Stimulated activated memory B cell treated with anti-CD40 and anti-IgM and Interleukin-4, amounts not matched to agents 10 μg/mL and 1 μg/mL and 100 μg/mL, for 72 hours (primary cell): ENCODE measurements at places on chromosomes 16 and 17.

GRCh38 chr17:40932608-40933007, 4.8 kb downstream of the KRT23 start:
- no peak overlapping the region for H3K4me3 ChIP-seq
- H3K36me3 ChIP-seq, result no peaks in the 10 kb centered on the region
- H3K27ac ChIP-seq, result no peak overlapping the region
- no peak for ATAC-seq
- peaks cover 36% of the 10 kb centered on the region for H3K27me3 ChIP-seq

DNA sequence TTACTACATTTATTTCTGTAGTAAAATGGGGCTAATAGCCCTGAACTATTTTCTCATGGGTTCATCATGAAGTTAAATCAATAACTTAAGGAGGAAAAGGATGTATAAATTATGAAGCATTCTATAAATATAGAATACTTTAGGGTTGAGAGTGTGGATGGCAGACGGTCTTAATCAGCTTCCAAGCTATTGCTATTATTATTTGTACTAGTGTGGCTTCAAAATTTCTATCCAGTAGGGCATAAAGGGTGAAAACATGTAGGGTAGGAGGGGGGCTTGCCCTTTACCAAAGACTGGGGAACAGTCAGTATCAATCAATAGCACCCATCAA, 26.4 kb upstream of the DHX8 start:
- H3K27me3 ChIP-seq, result peaks cover 46% of the 10 kb centered on the region
- no peak for ATAC-seq
- no peak overlapping the region for H3K27ac ChIP-seq
- no peak overlapping the region for H3K4me3 ChIP-seq

GRCh38 chr16:88306860-88307545, 75.8 kb upstream of the ZNF469 start:
- no peak for ATAC-seq
- peaks cover 37% of the 10 kb centered on the region for H3K27me3 ChIP-seq
- no peaks in the 10 kb centered on the region for H3K36me3 ChIP-seq
- no peak overlapping the region for H3K4me3 ChIP-seq
- H3K27ac ChIP-seq, result no peak overlapping the region
- no peaks in the 10 kb centered on the region for H3K4me1 ChIP-seq

GRCh38 chr17:68861602-68862001, 93.6 kb downstream of the ABCA8 start:
- ATAC-seq, result no peak
- no peak overlapping the region for H3K4me3 ChIP-seq
- H3K27me3 ChIP-seq, result peaks cover 19% of the 10 kb centered on the region
- H3K4me1 ChIP-seq, result no peaks in the 10 kb centered on the region
- no peak overlapping the region for H3K27ac ChIP-seq

DNA sequence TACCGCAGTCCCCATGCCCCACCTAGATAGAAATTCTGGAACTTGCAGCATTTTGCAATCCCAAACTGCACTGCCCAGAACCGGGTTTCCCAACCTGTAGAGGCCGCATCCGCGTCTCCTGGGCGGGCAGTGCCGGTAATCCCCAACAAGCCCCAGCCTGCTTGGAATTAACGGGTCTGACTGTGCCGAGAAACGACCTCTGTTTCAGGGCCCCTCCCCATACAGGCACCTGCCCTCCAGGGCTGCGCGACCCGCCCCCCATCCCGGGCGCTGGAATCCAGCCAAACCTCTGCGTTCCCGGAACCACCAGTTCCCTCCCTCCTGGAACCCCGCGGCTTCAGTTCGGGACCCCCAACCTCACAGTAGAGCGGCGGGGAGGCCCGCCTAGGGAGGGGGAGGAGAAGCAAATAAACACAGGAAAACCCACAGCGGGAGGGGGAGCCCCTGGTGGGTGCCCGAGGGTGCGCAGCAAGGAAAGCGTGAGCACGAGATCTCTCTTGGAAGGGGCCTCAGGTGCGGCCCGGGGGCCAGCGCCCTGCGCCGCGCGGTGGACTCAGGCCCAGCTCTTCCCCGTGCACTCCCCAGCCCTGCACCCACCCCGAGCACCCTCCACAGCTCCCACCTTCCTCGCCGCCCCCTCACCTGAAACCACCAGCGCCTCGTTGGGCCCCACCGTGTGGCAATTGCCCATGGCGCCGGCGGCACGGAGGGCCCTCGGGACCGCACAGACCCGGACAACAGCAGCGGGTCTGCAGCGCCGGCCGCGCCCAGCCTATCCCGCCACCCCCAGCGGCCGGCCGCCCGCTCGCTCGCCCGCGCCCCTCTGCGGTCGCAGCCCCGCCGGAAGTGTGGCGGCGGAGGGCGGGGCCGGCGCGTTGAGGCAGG, at the start of gene FLOT2:
TSS of gene FLOT2 (minus strand) at position 850 of the 885 bp plus-strand sequence. CDS start at position 691, 159 bp downstream.
- peak within 1 kb of the TSS; percentile 91 for H3K4me3 ChIP-seq
- H3K36me3 ChIP-seq, result peaks cover 41% of the 10 kb centered on the region
- H3K4me1 ChIP-seq, result peaks cover 79% of the 10 kb centered on the region
- peak within 1 kb of the TSS; percentile 96 for H3K27ac ChIP-seq
- ATAC-seq, result peak; percentile 83
- no peaks in the 10 kb centered on the region for H3K27me3 ChIP-seq

GRCh38 chr17:40341808-40342503, 22.6 kb downstream of the GJD3 start:
- peak overlapping the region; percentile 75 for H3K4me3 ChIP-seq
- H3K36me3 ChIP-seq, result peaks cover 25% of the 10 kb centered on the region

- no peak overlapping the region for H3K27ac ChIP-seq
- peaks cover 6% of the 10 kb centered on the region for H3K4me1 ChIP-seq
- no peaks in the 10 kb centered on the region for H3K36me3 ChIP-seq
- no peak for ATAC-seq
Observed at GRCh38 chr17:72622661-72623433, 469.6 kb downstream of the SLC39A11 start.

DNA sequence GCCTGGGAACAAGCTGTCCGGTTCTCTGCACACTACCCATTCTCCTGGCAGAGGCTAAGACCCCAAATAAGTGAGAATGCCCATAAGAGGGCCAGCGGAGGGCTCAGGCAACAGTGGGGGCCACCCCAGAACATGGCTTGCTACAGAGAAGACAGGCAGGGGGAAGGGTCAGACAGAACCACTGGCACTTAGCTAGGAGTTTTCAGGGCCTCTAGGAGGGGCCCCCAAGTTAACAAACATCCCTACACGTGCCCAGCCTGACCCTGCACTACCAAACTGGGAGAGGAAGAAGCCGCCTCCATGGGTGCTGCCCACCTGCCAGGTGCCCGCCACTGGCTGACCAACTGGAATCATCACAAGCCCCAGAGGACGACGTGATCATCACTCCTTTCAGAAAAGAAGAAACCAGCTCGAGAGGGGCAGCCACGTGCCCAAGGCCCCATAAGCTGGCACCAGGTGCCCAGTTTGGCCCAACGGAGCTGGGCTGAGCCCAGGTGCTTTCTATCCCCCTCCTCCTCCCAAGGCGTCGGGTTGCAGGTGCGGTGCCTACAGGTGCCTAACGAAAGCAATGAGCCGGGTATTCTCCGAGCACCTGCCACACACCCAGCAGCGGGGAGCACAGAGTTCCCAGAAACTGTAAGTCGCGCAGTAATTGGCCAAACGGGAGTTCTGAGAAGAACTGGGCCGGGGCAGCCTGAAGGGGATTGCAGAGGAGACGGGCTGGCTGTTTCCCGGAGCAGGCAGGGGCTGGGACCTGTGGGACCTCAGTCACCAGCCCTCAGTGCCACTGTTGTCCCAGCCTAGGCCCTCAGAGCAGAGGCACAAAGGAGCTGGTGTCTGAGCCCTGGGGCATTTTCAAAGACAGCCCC, 13.2 kb downstream of the RPH3AL start:
- H3K27ac ChIP-seq, result no peak overlapping the region
- H3K4me3 ChIP-seq, result no peak overlapping the region
- ATAC-seq, result no peak

DNA sequence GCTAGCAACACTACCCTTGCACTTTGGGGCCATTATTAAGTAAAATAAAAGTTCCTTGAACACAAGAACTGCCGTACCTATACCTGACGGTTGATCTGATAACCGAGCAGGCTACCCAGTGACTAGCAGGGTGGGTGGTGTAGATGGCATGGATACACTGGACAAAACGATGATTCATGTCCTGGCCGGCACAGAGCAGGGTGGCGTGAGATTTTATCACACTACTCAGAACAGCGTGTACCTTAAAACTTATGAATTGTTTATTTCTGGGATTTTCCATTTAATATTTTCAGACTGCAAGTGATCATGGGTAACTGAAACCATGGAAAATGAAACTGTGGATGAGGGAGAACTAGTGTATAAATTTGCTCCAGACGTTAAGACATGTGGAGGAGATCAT, 41.0 kb upstream of the MSI2 start:
- H3K4me3 ChIP-seq, result no peak overlapping the region
- H3K27ac ChIP-seq, result no peak overlapping the region
- H3K27me3 ChIP-seq, result peaks cover 20% of the 10 kb centered on the region
- no peaks in the 10 kb centered on the region for H3K4me1 ChIP-seq

GRCh38 chr17:78873519-78874340, 29.3 kb downstream of the CEP295NL start:
- peaks cover 28% of the 10 kb centered on the region for H3K27me3 ChIP-seq
- peaks cover 17% of the 10 kb centered on the region for H3K4me1 ChIP-seq
- no peak for ATAC-seq
- no peak overlapping the region for H3K27ac ChIP-seq

DNA sequence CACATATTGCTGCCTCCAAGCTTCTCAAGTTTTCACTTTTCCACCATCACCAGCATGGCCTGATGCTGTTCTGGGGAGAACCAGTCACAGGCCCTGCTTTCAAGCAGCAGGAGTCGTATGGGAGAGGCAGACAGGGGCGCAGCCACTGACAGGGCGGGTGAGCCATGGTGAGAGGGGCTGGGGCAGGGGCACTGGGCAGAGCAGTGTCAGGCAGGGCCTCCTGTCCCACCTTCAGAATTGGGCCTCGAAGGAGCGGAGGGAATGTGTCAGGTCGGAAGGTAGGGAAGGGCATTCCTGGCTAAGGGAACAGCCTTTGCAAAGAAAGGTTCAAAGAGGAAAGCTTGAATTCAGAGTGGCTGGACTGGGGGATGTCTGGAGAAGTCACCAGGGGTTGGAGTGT, 4.9 kb upstream of the MAP2K3 start:
- peaks cover 70% of the 10 kb centered on the region for H3K4me1 ChIP-seq
- H3K36me3 ChIP-seq, result no peaks in the 10 kb centered on the region
- peak overlapping the region; percentile 11 for H3K27ac ChIP-seq
- H3K27me3 ChIP-seq, result no peaks in the 10 kb centered on the region

DNA sequence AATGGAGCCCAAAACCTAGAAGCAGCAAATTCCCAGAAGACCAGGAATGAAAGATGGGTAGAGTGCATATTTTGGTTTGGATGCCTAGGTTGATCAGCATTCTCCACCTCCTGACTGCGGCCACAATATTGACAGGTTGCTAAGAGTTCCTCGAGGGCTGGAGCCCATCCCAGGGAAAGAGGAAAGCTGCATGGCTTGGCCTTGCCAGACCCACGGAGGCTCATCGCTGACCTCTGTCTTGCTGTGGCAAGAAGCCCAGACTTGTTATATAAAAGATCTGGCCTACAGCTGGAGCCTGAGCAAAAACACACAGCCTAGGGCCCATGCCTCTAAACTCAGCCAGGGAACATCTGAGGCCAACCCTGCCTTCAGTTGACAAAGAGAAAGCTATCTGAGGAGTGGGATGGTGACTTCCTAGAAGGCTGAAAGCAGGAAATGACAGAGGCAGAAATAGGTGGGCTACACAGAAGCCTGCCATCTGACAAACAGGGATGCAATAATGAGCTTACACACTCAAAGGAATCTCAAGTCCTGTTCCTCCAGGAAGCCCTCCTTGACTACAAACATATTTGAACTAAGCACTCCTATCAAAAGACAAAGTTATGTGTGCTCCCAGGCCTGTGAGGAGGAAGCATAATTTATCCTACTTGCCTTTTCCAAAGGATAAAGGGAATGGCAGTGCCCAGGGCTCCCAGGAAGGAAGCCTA, 22.5 kb upstream of the SLC35B1 start:
- peaks cover 52% of the 10 kb centered on the region for H3K36me3 ChIP-seq
- ATAC-seq, result no peak
- H3K27ac ChIP-seq, result peak overlapping the region; percentile 37
- H3K4me1 ChIP-seq, result peaks cover 51% of the 10 kb centered on the region
- H3K27me3 ChIP-seq, result no peaks in the 10 kb centered on the region
- no peak overlapping the region for H3K4me3 ChIP-seq

DNA sequence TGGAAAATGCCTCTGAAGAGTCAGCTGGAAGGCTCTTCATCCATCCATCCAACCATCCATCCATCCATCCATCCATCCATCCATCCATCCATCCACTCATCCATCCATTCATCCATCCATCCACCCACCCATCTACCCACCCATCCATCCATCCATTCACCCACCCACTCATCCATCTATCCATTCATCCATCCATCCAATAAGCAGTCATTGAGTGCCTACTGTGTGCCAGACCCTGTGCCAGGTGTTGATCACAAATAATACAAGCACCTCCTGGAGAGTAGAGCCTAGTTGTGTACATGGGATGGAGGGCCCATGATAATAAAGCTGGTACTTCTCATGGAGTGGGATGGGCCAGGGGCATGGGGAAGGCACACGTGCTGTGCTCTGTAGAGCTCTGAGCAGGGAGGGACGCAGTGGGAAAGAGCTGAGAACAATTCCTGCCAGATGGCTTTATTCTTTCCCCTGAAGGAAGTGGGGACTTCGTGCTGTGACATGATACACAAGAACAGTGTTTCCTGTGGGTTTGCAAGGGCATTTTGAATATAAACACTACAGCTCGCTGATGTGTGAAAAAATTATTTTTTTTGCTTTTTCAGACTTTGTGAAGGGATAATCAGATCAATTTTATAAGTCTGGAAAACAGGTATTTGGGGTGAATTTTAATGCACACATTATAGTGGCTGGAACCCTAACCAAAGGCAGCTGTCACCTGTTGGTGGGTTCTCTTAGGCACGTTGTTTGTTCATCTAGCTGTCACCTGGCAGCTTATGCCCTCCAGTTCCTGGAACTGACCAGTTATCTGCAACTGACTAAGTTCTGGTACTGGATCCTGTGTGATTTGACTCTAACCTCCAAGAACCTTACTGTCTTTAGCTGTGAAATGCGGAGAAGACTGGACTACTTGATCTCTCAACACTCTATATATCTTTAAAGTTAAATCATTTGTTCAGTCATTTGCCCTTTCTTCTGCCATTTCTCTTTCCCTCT, 61.3 kb downstream of the PRKCB start:
- H3K4me1 ChIP-seq, result peaks cover 85% of the 10 kb centered on the region
- H3K36me3 ChIP-seq, result peaks cover 56% of the 10 kb centered on the region
- ATAC-seq, result peak; percentile 71

- H3K4me3 ChIP-seq, result no peak overlapping the region
- H3K4me1 ChIP-seq, result no peaks in the 10 kb centered on the region
- H3K27me3 ChIP-seq, result peaks cover 64% of the 10 kb centered on the region
- H3K27ac ChIP-seq, result no peak overlapping the region
Observed at GRCh38 chr16:82071421-82071820, 36.4 kb downstream of the HSD17B2 start.

DNA sequence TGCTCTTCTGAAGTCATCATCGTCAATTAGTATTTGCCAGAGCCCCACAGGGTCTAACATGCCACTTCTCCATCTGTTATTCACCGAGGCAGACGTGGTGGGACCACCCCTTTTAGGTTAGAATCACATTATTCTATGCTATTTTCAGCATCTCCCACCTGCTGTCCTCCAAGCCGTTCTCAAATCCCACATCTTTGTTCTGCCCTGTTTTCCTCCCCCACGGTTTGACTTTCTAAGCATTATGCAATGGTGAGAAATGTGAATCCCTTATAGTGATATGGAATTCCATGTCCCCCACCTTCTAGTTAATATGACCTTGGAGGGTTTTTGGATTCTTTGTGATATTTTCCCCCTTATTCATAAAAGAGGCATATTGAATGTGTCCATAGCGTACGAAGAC, 634.1 kb upstream of the RBFOX1 start:
- no peak overlapping the region for H3K27ac ChIP-seq
- no peaks in the 10 kb centered on the region for H3K36me3 ChIP-seq
- ATAC-seq, result no peak
- no peak overlapping the region for H3K4me3 ChIP-seq
- no peaks in the 10 kb centered on the region for H3K27me3 ChIP-seq
- H3K4me1 ChIP-seq, result no peaks in the 10 kb centered on the region
